ENCODE measurements at places on chromosomes 2 and 18. TPM values are rescaled to one million over a fixed set of nuclear protein-coding genes. Genes with fewer than 3 reads are reported as not detected.

GRCh38 chr2:220198896-220199295 is 571.5 kb downstream of the SLC4A3 start:
- H3K36me3 ChIP-seq, result no peaks in the 10 kb centered on the region
- no peak overlapping the region for H3K4me3 ChIP-seq
- H3K27me3 ChIP-seq, result no peaks in the 10 kb centered on the region
- no peaks in the 10 kb centered on the region for H3K4me1 ChIP-seq

Gene TEX44
- not detected for polyA plus RNA-seq

DNA sequence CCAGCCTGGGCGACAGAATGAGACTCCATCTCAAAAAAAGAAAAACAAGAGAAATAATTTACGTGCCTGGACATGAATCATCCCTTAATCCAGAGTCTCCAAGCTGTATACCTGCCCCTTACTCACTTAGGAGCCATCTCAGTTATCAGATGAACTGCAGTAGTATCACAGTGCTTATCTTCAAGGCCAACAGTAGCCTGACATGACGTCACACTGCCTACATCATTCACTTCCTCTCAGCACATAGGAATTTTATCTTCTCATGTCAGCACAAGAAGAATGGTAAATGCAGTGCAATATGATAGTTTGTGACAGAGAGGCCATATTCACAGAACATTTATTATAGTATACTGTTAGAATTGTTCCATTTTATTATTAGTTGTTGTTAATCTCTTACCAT is 216.6 kb downstream of the SS18 start:
- no peak overlapping the region for H3K4me3 ChIP-seq
- no peaks in the 10 kb centered on the region for H3K4me1 ChIP-seq
- H3K27me3 ChIP-seq, result no peaks in the 10 kb centered on the region
- DNase-seq, result no peak
- H3K36me3 ChIP-seq, result no peaks in the 10 kb centered on the region
- no peak overlapping the region for H3K27ac ChIP-seq

- H3K27ac ChIP-seq, result no peak overlapping the region
- no peaks in the 10 kb centered on the region for H3K36me3 ChIP-seq
- no peak for DNase-seq
- no peak overlapping the region for H3K4me3 ChIP-seq
Observed at GRCh38 chr2:84918430-84918829, 13.0 kb downstream of the TMSB10 start.

- H3K4me3 ChIP-seq, result no peak within 1 kb of the TSS
- H3K4me1 ChIP-seq, result peaks cover 2% of the 10 kb centered on the region
- no peaks in the 10 kb centered on the region for H3K27me3 ChIP-seq
- H3K36me3 ChIP-seq, result no peaks in the 10 kb centered on the region
- H3K27ac ChIP-seq, result peak within 1 kb of the TSS; percentile 76
Observed at GRCh38 chr2:223051693-223052289, at the start of gene KCNE4. TSS of gene KCNE4 (plus strand) at chr2:223052190. CDS start at chr2:223052831, 641 bp downstream.

GRCh38 chr2:23400703-23401102 is 15.7 kb downstream of the KLHL29 start:
- H3K36me3 ChIP-seq, result no peaks in the 10 kb centered on the region
- H3K4me3 ChIP-seq, result no peak overlapping the region
- no peaks in the 10 kb centered on the region for H3K4me1 ChIP-seq
- no peak for DNase-seq
- H3K27ac ChIP-seq, result no peak overlapping the region
- H3K27me3 ChIP-seq, result no peaks in the 10 kb centered on the region

DNA sequence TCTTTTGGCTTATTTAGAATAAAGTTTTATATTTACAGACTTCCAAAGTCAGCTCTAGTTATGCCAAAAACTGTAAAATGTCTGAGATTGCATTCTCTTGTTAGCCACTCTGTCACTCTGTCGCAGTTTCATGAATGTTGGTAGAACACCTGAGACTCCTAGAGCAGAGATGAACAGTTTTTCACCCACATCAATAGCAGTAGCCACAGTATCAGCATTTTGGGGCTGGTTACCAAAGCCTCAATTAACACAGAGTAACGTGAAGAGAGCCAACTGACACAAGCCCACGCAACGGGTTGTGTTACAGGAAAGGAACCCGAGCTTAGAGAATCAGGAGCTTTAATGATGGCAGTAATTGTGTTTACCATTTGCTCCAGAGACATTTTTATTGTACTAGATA is 443.0 kb upstream of the SLC39A10 start:
- H3K4me1 ChIP-seq, result no peaks in the 10 kb centered on the region
- DNase-seq, result no peak
- no peaks in the 10 kb centered on the region for H3K36me3 ChIP-seq
- H3K4me3 ChIP-seq, result no peak overlapping the region

Gene AQP4
- 0.36 TPM for polyA plus RNA-seq

DNA sequence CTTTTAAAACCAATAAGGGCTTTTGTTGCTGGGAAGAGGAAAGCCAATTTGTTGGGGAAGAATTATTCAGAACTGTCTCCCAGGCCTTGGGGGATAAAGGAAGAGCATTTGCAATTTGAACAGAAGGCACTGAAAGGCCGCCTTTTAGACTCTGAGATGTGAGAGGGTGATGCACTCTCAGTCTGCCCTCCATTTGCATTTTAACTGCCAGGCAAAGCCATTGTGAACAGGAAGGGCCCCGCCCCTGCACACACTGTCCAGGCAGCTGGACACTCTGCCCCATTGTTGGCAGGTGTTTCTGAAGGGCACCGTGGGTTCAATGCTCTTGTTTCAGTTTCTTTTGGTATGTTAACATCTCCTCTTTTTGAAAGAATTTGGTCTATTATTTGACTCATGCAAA is 169.5 kb upstream of the COPS8 start:
- H3K36me3 ChIP-seq, result no peaks in the 10 kb centered on the region
- H3K27ac ChIP-seq, result no peak overlapping the region
- DNase-seq, result no peak
- no peaks in the 10 kb centered on the region for H3K27me3 ChIP-seq
- no peaks in the 10 kb centered on the region for H3K4me1 ChIP-seq
- no peak overlapping the region for H3K4me3 ChIP-seq

DNA sequence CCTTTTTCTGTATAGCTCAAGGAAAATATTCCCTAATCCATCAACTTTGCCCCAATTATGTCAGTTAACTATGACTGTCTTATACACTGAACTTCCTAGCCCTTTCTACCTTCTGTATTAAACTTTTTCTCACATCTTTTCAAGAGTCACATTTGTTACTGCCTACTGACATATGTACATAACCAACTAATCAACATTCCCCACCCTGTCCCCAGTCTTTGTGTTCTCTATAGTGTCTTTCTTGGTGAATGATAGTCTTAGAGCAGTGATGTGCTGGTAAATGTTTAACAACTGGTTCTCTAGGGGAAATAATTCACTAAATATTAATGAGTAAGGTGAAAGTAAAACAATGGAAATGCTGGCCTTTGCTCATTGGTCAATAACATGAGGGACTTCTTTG is 61.6 kb upstream of the PIK3C3 start:
- H3K36me3 ChIP-seq, result no peaks in the 10 kb centered on the region
- H3K4me3 ChIP-seq, result no peak overlapping the region
- no peak for DNase-seq
- H3K27me3 ChIP-seq, result no peaks in the 10 kb centered on the region
- no peak overlapping the region for H3K27ac ChIP-seq
- no peaks in the 10 kb centered on the region for H3K4me1 ChIP-seq

Gene RTP5
- polyA plus RNA-seq, result not detected

Gene CFC1
- polyA plus RNA-seq, result not detected

DNA sequence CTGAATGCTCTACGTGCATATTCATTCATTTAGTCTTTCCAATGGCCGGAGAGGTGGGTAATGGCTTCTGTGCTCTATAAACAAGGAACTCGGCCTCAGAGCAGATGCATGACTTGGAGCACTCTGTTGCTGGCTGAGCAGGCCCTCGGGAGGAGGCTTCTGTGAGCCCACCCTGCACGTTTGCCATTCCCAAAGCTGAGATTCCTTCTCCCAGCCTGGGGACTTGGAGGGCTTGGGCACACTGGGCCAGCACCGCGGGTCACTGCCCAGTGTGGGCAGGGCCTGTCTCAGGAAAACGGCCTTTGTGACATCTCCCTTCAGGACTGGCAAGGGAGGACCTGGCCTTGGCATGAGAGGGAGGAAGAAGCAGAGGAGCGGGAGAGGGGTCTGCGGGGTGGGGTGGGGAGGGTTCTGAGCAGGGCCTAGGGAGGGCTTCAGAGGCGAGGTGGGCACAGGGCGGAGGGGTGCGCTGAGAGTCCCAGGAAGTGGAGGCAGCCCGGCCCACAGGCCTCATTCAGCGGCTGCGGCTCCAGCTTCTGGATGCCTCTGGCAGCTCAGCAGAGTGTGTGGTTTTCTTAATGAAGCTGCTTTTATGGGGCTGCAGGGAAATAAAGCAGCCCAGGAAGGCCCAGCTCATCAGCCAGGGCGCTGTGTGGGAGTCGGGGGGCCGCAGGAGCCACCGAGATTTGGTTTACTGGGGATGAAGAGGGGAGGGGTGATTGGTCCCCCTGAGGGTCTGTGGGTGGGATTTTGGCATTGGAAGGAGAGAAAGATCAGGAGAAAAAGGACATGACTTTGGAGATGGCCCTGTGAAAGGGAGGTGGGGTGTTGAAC is 51.7 kb upstream of the OTOF start:
- DNase-seq, result no peak
- H3K4me3 ChIP-seq, result no peak overlapping the region
- no peaks in the 10 kb centered on the region for H3K27me3 ChIP-seq
- H3K4me1 ChIP-seq, result no peaks in the 10 kb centered on the region
- no peaks in the 10 kb centered on the region for H3K36me3 ChIP-seq

GRCh38 chr2:167342769-167343168 is 454.5 kb downstream of the XIRP2 start:
- H3K27ac ChIP-seq, result no peak overlapping the region
- no peak overlapping the region for H3K4me3 ChIP-seq
- no peaks in the 10 kb centered on the region for H3K27me3 ChIP-seq
- H3K4me1 ChIP-seq, result no peaks in the 10 kb centered on the region
- DNase-seq, result no peak

DNA sequence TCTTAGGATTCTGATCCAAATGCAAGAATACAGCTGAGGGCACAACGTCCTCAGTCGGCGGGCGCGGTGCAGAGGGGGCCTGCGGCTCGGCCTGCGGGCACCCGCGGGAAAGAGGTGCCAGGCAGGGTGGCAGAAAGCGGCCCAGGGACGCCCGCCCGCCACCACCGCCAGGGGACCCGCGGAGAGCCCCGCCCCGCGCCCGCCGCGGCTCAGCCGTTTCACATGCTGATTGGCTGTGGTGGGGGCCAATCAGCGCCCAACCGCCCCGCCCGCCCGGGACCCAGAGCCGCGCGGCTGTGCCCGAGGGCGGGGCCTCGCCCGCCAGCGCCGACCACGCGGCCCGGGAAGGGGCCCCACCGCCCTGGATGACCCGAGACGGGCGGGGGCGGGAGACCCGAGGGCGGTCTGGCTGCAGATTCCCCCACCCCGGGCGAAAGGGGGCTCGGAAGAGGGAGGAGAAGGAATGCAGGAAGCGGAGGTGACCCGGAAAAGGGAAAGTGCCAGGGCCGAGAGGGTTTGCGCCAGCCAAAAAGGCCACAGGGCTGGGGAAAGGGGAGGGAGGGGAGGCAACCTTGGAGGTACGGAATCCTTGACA is 8.0 kb downstream of the IRS1 start:
- H3K4me3 ChIP-seq, result peak overlapping the region; percentile 62
- no peaks in the 10 kb centered on the region for H3K27me3 ChIP-seq
- H3K4me1 ChIP-seq, result peaks cover 33% of the 10 kb centered on the region

- no peak for DNase-seq
- peaks cover 22% of the 10 kb centered on the region for H3K4me1 ChIP-seq
- H3K27me3 ChIP-seq, result no peaks in the 10 kb centered on the region
- H3K4me3 ChIP-seq, result no peak overlapping the region
- peaks cover 3% of the 10 kb centered on the region for H3K36me3 ChIP-seq
Observed at GRCh38 chr2:72979896-72980295, 62.6 kb downstream of the EMX1 start.

DNA sequence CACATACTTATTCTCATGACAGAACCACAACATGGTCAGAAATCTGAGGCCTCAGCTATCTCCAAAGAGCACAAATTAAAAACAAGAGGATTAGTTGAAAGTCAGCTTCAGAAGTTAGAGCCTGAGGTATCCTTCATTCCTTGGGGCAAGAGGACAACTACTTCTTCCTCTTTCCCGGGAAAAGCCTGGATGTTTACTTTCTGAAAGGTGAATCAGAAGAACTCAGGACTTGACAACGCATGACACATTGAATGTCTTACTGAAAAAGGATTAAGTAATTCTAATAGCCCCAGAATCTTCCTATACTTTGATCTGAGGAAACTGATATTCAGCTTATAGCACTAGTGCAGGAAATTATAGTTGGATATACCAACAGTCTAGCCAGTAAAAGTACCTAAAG is 573.2 kb downstream of the METTL4 start:
- no peaks in the 10 kb centered on the region for H3K4me1 ChIP-seq
- H3K27ac ChIP-seq, result no peak overlapping the region
- H3K27me3 ChIP-seq, result no peaks in the 10 kb centered on the region
- no peak for DNase-seq
- H3K36me3 ChIP-seq, result no peaks in the 10 kb centered on the region
- H3K4me3 ChIP-seq, result no peak overlapping the region

GRCh38 chr2:106841886-106842645 is 43.9 kb downstream of the ST6GAL2 start:
- H3K27me3 ChIP-seq, result no peaks in the 10 kb centered on the region
- no peak for DNase-seq
- H3K4me1 ChIP-seq, result no peaks in the 10 kb centered on the region
- no peaks in the 10 kb centered on the region for H3K36me3 ChIP-seq

- no peaks in the 10 kb centered on the region for H3K36me3 ChIP-seq
- no peak overlapping the region for H3K4me3 ChIP-seq
- no peaks in the 10 kb centered on the region for H3K4me1 ChIP-seq
- no peak overlapping the region for H3K27ac ChIP-seq
- H3K27me3 ChIP-seq, result no peaks in the 10 kb centered on the region
Observed at GRCh38 chr18:48475635-48476549, 62.9 kb upstream of the CTIF start.

GRCh38 chr2:34104601-34105000 is 505.5 kb upstream of the FAM98A start:
- no peaks in the 10 kb centered on the region for H3K36me3 ChIP-seq
- no peak overlapping the region for H3K27ac ChIP-seq
- H3K4me3 ChIP-seq, result no peak overlapping the region
- peaks cover 5% of the 10 kb centered on the region for H3K27me3 ChIP-seq

Gene PLGLB1
- 90.8 TPM for polyA plus RNA-seq

Gene CIB4
- polyA plus RNA-seq, result not detected

DNA sequence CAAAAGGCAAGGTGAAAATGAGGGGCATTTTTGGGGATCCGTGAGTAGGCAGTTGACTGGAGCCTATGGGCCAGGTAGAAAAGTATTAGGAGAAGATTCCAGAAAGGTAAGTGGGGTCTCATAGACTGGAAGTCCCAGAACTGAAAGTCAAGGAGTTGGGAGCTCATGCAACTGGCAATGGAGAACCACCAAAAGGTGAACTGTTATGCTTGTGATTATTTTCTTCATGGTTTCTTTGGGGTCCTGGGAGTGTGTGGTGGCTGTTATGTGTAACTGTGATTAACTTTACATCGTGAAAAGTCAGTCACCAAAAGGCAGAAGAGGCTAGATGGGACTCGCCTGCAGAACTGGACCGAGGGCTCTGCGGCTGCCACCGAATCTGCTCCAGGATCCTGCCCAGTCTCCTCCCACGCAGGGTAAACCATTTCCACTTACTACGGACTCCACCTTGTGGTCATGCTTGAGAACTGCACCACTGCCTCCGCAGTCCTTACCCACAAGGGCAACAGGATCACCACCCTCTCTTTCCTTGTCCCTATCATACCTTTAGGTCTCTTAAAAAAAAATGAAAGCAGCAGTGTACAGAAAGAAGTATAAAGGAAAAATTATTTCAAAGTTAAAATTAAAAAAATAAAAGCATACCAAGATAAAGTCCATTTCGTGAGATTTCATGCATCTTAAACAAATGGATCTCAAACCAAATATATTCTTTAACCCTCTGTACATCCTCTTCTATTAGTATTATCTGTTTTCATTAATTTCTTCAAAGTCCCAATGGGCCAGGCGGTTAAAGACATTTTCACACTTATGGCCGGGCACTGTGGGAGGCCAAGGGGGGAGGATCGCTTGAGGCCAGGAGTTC is 15.6 kb upstream of the CEP68 start:
- H3K27ac ChIP-seq, result no peak overlapping the region
- no peak overlapping the region for H3K4me3 ChIP-seq
- H3K36me3 ChIP-seq, result no peaks in the 10 kb centered on the region
- peaks cover 3% of the 10 kb centered on the region for H3K4me1 ChIP-seq
- peak; percentile 78 for DNase-seq
